NCI-H1092 (cell line): ENCODE measurements at places on chromosomes 4 and X.

DNA sequence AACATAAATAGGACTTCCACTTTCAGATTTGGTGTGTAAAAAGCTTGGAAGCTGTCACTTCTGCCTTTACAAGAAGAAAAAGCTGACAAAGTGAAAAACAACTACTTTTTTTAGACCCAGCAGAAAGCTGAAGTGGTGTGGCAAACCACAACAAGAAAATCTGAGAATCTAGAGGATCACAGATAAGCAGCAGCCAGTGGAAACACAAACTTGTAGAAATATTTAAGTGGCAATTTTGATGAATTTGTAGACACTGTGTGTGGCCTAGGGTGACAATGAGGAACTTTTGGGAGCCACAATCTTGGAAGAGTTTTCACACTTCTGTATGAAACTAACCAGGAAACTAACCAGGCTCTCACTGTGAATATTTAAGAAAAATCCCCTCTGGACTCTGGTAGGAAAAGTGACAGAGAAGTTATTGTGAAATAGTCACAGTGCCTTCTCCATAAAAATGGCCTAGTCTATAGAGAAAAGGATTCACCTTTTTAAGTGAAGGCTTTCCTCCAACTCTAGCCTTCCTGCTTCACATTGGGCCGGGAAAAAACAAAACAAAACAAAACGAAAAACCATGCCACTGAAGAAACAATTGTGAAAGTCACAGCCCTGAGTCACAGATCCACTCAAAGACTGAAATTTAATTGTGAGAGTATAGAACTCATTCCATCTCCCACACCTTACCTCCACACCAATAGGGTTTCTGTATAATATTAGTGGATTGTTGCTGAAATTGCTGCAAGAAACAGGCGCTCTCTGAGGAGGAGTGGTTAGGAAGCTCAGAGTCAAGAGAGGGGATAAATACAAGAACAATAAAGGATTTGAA is 26.7 kb upstream of the GUCY1A1 start:
- DNase-seq: no peak

DNA sequence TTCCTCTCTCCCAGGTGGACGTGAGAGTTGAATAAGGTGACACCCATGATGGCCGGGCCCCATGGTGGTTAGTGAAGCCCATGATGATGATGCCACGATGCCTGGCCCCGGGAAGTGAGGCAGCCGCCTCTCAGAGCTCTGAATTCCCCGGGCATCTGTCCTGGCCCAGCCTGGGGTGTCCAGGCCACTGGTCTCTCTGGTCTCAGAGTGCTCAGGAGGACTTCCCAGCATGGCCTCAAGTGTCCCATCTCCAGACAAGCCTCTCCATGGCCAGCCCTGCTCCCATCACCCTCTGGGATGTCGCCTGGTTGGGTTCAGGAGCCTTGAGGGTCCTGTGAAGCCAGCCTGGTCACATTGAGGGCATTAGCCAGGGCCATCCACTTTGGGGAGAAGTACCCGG is 24.7 kb upstream of the PSAPL1 start:
- no peak for DNase-seq

GRCh38 chrX:130984782-130985181 is 73.4 kb upstream of the ARHGAP36 start:
- DNase-seq: no peak

DNA sequence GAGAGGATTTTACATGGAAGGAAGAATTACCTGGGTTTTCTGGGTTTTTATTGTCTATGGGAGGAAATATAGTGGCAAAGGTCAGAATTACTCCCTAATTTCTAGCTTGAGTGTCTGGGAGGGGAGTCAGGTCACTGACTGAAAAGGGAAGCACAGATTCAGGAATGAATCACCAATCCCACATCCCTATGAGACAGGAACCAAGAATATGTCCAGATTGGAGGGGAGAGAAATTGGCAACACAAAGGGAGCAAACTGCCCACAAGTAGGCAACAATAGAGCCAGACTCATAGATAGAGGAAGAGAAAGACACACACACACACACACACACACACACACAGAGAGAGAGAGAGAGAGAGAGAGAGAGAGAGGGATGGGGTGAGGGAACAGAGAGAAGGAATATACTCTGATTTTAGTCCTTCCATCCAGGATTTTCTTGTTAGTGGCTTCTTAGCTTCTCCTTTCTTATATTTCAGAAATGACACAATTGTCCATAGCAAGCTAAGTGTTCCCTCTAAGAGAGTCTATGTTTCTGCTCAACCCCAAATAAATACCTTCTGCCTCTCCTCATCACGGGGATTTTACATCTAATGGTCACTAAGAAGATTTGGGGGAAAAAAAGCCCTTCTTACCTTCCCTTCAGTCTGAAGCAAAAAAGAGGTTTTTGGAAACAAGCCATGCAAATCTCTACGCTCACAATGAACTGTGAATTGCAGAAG is 12.0 kb downstream of the P2RY10 start:
- DNase-seq: no peak

DNA sequence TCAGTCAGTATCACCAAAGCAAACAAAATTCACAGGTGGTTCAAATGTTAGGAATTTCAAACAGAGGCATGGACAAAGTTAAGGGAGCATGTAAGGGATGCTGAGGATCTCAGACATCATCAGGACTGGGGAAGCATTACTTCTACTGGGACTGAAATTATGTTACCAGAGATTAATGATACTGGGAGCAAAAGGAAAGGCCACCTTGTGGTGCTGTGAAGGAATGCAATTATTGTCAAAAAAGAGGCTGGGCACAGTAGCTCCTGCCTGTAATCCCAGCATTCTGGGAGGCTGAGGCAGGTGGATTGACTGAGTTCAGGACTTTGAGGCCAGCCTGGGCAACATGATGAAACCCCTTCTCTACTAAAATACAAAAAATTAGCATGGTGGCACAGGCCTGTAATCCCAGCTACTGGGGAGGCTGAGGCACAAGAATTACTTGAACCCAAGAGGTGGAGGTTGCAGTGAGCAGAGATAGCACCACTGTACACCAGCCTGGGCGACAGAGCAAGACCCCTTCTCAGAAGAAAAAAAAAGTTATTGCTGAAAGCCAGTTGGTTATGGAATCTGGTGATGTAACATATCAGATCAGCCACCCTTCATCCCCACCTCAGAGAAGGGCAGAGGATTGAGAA is 954.3 kb downstream of the PCDH7 start:
- no peak for DNase-seq

DNA sequence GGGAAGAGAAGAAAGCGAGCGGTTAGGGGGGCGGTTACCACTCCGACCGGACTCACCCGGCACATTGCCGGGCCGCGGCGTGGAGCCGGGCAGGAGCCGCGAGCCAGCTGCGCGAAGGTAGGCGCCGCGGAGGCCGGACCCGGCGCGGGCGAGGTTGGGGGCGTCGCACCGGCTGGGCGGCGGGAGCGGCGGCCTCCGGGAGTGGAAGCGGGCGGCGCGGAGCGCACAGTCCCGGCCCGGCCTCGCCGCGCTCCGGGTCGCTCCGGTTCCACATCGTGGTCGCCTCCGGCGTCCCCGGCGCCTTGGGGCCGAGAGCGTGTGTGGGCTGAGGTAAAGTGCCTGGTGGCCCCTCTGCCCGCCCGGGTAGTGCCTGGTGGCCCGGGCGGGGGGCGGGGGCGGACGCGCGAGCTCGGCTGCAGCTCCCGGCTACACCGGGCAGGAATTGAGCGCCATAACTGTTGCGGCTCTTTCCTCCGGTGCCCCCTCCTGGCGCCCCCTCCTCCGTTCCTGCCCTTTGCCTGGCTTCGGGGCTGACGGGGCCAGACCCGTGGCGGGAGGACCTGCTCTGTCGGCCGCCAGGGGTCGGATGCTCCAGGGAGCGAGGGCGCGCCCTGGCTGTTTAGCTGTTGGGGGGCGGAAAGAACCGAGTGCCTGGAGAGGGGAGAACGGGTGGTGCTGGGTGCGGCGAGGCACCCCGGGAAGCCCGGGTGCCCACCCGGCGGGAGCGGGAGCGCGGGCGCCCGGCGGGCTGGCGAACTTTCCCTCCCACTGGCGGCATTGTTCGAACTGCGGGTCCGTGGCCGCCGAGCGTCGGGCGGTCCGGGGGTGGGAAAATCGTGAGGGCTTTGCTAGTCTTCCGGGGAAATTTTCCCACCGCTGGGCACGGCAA is 626 bp downstream of the JADE3 start:
- peak; percentile 13 for DNase-seq

GRCh38 chr4:135371137-135371536 is 1169.5 kb upstream of the PABPC4L start:
- no peak for DNase-seq

- DNase-seq: no peak
Measured at GRCh38 chr4:115944146-115944905, 830.9 kb upstream of the NDST4 start.

GRCh38 chr4:43766648-43767047 is 682.0 kb downstream of the KCTD8 start:
- no peak for DNase-seq

DNA sequence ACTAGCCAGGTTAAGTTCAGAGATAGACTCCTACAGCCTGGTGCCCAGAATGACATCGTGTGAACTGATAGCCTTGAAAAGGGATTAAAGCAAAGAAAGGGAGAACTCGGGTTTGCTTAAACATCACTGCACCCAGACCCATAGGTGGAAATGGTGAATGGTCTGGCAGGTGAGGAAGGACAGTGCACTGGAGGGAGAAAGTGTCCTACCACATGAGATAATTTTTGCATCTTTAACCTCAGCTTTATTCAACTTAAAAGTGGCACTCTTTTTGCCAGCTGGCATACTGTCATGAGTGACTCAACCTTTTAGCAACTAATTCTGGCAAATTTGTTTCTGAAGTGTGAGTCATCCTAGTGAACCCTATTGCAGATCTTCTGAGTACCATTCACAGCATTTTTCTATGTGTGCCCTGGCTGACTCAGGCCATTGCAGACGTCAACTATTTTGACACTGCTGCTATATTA is 53.0 kb upstream of the DAPP1 start:
- no peak for DNase-seq

- no peak for DNase-seq
Measured at GRCh38 chrX:68666580-68666979, 19.1 kb downstream of the STARD8 start.

DNA sequence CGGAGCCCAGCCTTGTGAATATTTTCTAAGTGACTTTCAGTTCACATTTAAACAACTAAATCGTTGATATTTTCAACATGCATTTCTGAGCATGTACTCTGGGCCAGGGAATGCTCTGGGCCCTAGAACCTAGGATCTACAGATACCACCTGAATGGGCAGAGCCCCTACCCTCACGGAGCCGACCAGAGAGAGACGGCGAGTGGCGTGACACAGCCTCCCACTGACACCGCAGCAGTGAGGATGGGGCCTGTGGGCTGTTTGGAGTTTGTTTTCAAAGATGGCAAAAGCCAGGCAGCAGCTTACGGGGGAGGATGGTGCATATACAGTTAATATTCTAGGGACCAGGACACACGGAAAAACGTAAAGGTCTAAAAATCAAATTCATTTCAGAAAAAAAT is 17.7 kb downstream of the NELFA start:
- no peak for DNase-seq

DNA sequence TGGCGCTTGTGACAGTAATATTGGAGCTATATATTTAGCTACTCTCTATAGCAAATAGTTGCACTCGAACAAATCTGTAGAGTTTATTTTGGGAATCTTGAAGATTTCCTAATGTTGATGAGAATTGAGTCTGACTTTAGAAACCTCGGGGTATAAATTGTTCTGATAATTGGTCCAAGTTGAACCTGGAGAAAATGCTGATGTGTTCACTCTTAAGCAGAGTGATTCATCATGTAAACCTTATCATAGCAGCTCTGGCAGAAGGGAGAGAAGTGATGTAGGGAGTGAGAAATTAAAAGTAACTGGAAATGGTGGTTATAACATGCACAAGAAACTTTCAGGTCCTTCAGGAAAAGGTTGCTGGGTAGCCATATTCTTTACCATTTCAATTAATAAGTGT is 16.4 kb upstream of the SLC4A4 start:
- no peak for DNase-seq

- DNase-seq: no peak
Measured at GRCh38 chrX:124344246-124344645, 2.1 kb upstream of the SH2D1A start.

- DNase-seq: no peak
Measured at GRCh38 chr4:183147196-183147595, 48.1 kb downstream of the WWC2 start.

- no peak for DNase-seq
Measured at GRCh38 chrX:66020631-66021334, 19.1 kb downstream of the VSIG4 start.

DNA sequence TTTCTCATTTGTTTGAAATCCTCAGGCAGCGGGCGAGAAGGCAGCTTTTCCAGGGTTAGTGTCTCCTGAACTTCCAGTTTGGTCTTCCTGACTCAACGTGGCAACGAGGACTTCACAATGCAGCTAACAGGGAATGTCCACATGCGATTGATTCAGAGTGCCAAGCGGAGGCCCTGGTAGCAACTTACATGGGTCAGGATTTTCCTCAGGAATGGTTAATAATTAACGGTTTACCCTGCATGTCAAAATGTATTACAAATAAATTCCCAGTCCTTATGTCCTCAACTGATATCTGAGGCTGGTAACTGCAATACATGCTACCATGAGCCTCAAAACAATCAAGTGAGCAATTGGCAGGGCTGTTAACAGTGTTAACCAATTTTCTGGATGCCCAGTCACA is 67.2 kb downstream of the MAP3K15 start:
- no peak for DNase-seq

DNA sequence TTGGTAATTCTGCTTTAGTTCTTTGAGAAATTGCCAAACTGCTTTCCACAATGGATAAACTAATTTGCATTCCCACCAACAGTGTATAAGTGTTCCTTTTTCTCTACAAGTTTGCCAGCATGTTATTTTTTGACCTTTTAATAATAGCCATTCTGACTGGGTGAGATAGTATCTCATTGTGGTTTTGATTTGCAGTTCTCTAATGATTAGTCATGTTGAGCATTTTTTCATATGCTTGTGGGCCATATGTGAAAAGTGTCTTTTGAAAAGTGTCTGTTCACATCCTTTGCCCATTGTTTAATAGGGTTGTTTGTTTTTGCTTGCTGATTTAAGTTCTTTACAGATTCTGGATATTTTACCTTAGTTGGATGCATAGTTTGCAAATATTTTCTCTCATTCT is 25.9 kb downstream of the ENPEP start:
- no peak for DNase-seq

- DNase-seq: no peak
Measured at GRCh38 chr4:92447255-92447905, 143.6 kb downstream of the GRID2 start.

- no peak for DNase-seq
Measured at GRCh38 chr4:81003597-81004111, 26.9 kb upstream of the BMP3 start.

GRCh38 chr4:146637621-146638332 is 916 bp upstream of the POU4F2 start:
- DNase-seq: no peak
